ENCODE measurements at places on chromosomes 1 and 21.

DNA sequence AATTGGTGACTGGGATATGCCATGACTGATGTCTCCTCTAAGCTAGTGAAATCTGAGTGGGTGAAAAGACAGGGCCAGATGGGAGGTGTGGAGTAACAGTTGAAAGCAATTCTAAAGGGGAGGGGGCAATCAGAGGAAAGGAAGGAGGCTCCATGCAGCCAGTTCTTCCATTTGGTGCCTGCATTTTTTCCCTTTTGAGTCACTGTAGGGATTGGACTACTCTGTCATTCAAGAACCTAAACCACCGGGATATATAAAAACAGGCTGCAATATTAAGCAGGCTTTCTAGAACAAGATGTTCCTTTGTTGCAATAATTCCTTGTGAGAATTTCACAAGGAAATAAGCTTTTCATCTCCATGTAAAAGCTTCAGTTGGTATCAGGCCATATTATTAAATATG is 18.3 kb downstream of the CLIC6 start:
- no peak for DNase-seq

DNA sequence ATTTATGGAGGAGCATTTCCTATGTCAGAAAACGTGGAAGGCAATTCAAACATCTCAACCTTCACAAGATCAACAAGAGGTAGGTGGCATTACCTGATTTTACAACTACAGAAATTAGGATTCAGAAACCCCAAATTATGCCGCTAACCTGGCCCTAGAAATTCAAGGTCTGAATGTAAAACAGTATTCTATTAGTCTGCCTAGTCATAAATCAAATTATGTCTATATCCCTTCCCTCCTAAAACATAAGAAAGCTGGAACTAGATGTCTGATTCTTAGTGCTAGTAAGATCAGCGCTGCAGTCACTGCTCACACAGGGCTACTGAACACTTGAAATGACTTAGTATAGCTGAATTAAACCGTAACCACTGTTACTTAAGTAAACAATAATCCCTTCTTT is 1.4 kb downstream of the TOMM20 start:
- DNase-seq: no peak

DNA sequence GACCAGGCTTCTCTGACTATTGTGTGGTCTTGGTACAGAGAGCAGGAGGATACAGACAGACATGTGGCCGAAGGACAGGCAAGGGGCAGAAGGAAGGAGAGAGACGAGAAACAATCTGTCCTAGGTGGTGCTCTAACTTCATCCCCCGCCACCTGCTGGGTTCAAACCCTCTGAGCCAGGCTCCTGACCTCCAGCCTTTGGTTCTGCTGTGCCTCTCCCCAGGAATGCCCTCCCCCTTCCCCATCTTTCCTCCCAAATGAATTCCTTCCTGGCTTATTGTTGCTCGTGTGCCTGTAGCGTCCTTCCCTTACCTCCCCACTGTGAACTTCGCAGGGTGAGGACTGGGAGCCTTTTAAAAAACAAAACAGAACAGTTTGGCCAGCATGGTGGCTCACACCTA is 5.4 kb downstream of the TCEA3 start:
- DNase-seq: no peak

- no peak for DNase-seq
These were observed 39.9 kb downstream of the ZBTB17 start for GRCh38 chr1:15936025-15936424.

DNA sequence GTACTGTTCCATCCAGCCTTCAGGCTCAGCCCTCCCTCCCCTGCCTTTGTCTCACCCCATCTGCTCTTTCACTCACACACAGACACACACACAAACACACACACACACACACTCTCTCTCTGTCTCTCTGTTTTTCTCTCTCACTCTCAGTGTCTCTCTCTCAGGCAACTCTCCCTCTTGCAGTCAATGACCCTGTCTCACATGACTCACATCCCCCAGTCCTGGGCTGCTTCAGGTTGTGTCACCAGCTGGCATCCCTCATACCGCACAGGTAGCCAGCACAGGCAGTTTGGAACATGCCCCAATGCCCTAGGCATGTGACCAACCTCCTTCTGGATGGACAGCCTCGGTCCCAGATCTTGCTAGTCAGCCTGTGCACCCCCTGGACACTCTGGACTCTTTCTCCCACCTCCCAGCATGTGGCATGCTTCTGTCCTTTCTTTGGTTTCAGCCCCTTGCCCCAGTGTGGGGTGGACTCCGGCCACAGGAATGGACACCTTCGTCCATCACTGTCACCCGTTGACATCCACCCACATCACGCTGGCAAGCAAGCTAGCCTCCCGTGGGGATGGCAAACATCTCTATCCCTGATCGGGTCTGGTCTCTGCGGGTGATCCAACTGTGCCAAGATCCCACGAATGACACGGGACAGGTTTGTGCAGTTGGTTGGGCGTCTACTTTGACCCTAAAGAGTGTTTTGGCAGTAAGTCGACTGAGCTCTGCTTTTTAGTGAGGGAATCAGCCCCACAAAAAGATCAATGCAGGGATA is 23.4 kb upstream of the FCGR2A start:
- no peak for DNase-seq

GRCh38 chr1:2236695-2237677 is 8.9 kb downstream of the SKI start:
- DNase-seq: peak; percentile 57

GRCh38 chr1:46334030-46334384 is 6.6 kb upstream of the NSUN4 start:
- DNase-seq: no peak

- no peak for DNase-seq
These were observed 109.2 kb downstream of the TOMM20 start for GRCh38 chr1:235019471-235019870.

- DNase-seq: peak; percentile 7
These were observed 170.8 kb downstream of the SIPA1L2 start for GRCh38 chr1:232459087-232459486.
